ENCODE measurements at places on chromosomes 3 and 15.

DNA sequence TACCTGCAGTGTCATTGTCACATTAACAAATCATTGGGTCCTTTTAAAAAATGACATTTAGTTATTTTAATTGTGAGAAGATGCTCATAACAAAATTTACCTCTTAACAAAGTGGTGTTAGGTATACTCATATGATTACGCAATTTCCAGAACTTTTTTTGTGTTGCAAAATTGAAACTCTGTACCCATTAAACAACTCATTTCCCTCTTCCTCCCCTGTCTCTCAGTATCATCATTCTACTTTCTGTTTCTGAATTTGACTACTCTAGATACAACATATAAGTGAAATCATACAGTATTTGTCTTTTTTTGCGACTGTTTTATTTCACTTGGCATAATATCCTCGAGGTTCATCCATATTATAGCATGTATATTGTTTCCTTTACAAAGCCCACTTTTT, 58.7 kb upstream of the CHST2 start:
- DNase-seq: no peak

GRCh38 chr3:180332608-180333007, 269.4 kb upstream of the TTC14 start:
- DNase-seq: no peak

DNA sequence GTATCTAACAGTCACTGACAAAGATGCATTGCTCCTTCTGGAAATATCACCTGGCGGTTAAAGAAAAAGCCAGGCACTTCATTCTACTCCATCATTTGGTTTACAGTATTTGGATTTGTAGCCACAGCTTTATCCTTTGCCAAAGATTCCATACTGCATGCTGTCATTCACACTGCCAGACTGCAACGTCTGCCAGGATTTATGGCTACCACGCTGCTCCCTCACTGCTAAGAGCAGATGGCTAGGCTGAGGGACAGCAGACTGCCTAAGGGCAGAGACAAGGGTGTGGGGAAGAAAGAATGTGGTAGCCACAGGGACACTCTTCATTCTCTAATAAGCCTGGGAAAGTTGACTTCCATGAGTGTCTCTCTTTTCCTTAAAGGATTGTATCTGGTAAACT, 1047.0 kb downstream of the TUSC7 start:
- no peak for DNase-seq

DNA sequence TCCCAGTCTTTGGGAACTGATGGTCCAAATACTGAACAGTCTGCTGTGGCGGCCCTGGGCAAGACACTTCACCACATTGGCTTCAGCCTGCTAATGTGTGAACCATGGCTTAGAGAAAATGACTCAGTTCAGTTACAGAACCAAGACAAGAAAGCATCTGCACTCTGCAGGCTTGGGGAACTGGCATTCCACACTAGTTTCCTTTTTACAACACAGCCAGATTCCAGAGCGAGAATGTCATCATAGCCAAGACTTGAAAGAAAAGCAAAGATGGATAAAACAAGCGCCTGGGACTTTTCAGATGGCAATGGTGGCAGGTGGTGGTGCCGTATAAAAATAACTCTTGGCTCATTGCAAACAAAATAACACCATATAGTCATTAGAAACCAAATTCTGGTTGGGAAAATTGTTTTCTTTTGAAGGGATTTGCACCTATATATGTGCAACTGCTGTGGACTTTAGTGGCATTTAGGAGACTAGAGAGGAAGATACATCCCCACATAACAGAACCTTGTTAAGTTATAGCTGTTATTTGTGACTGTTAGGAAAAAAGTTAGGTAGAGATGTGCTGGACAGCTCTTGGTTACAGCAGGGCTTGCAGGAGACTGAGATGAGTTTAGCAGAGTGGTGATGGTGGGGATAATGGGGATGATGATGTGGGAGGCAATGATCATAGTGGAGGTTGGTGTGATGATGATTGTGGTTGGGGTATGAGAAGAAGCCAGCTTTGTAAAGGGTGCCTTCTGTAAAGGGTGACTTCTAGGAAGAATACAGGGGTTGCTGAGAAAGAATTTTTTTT, 273.6 kb downstream of the THRB start:
- DNase-seq: no peak

DNA sequence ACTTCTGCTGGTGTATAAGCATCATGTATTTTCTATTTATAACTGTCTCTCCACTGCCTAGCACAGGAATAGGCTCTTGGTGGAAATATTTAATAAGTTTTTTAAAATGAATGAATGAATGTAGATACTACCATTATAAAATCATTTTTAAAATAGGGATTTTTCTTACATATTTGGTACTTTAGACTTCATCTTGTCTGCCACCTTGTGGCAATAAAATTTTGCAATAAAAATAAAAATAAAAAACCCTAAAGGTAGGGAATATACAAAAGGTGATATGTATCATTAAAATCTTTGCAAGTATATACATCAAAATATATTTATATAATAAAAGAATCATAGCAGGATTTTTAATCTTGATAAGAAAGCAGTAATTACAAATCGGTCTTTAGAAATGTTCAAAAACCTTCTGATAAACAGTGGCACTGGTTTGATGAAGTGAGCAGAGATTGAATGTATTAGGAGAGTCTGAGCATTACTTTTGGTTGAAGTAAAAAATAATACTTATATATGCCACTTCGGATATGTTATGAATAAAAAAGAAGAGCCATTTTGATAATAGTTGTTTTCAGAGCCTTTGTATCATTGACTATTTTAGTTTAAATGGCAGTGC, 95.2 kb downstream of the SPATA16 start:
- DNase-seq: no peak

DNA sequence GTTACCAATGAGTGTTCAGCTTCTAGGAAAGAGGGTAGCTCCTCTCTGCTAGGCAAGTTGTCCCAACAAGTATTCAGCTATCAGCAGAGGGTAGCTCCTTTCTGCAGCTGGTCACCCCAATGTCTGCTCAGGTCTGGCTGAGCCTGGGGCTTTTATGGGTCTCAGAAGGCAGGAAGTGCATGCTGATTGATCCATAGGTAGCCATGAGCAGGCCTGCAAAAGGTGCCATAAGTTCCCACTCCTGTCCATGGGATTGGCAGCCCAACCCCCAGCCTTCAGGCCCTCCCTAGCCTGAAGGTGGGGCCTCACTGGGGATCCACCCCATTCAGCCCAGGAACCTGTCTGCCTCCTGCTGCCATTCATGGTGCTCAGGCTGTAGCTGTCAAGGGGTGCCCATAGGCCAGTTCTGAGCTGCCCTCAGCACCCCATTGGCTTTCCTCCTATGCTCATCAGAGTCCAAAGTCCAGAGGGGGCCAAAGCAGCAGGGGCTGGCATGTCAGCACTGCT, 34.6 kb upstream of the DNAJC13 start:
- DNase-seq: no peak

GRCh38 chr15:88541709-88542341, 4.7 kb downstream of the DET1 start:
- DNase-seq: no peak

DNA sequence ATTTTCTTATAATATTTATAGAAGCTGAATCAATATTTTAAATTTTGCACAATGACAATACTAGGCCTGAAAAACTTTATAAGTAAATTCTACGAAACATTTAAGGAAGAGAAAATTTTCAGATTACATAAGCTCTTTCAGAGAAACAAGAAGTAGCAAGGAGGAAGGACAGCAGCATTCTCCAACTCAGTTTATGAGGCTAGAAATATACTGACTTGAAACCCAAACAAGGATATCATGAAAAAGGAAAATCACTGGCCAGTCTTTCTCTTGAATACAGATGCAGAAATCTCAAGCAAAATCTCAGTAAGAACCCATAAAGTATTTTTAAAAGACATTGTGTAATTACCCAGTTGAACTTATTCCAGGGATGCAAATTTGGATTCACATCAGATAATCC, 121.3 kb downstream of the STAC start:
- no peak for DNase-seq

DNA sequence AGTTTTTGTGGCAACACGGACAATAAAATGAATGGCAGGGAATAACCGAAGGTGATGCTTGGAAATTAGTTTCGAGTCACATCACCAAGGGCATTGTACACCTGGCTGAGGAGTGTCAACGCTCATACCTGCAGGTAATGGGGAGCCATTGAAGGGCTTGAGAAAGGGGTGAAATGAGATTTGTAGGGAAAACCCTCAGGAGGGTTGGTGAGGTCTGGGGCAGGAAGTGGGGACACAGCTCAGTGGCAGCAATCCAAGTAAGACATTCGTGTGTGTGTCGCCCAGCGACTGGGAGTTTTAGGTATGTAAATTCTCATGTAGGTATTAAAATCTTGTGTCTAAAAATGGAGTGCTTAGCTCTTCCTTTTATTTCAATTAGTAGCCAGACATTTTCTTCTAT, 14.3 kb downstream of the PARP14 start:
- DNase-seq: no peak

GRCh38 chr15:38482572-38482971, 28.6 kb downstream of the FAM98B start:
- no peak for DNase-seq

DNA sequence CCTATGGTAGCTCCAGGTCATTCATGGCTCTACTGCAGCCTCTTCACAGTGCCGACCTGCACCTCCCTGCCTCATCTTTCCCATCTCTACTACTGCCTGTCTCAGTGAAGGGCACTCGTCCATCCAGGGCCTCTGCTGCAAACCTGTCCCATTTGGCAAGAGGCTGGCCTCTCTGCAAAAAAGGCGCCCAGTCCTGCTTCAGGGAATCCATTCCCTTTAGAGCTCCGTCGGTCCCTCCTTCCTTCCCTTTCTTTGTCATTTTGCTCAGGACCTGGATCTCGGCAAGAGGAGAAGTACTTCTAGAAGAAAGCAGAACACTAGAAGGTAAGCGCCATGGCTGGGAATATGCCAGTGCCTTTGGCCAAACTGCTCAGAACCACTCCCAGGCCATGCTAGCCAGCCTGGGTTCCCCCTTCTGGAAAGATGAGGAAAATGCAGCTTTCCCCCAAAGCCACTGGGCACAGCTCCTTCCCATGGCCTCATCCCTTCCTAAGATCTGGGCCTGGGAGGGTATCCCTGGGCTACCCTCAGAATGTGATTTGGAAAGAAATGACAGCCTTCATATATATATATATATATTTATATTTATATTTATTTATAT, 6.4 kb upstream of the ISL2 start:
- no peak for DNase-seq

DNA sequence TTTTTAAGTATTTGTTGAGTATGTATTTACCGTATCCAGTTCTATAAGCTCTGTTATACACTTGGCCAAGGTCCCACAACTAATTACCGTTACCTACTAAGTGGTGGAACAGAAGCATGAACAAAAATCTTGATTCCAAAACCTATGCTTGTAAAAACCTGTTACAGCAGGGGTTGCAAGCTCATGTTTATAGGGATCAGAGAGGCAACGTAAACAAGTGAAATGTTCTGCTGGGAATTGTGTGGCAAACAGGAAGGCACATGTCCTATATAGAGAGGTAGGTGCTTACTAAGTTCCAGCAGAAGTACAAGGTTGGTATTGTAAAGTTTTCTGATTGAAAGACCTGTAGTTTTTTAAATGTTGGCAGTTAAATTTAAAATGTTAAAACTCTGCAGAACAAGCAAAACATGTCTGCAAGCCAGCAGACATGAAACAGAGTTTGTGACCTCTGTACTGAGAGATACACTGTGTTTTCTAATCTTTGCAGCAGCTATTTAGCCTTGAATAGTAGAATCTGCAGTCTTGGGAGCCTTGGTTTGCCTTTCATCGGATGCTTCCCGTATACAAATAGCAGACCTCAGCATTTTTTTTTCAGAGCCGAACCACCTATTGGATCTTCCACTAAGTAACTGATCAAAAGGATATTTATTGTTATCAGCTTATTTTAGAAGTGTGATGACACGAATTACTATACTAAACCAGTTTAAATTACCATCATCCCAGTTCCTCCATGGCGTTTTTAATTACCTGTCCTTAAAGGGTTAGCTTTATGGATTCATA, 11.4 kb downstream of the IREB2 start:
- no peak for DNase-seq

DNA sequence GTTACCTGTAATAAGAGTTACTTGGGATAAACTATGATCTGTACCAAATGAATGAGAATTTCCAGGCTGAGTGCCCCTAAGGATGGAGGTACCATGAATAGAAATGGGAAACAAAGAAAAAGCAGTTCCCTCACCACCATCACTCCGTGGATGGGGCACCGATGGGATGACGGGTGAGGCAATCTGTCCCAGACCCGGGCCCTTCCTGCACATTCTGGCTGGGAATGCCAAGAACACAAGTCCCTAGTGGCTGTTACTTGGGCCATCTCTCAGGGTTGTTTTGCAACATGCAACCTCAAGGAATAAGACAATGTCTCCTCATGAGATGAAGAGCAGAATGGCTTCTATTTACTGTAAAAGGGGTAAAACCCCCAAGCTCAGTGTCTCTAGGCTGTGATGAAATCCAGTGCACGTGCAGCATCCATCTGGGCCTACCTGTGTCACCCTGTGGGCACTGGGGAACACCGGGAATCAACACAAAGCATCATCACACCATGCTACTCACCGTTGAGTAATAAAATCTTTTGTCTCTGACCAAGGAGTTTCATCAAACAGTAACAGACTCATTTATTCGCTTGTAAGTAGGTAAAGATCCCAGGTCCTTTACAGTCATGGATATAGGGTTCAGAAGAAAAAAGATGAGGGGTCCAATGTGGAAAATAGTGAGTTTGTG, 22.3 kb downstream of the GNB4 start:
- DNase-seq: no peak

Data from stimulated activated CD4-positive, alpha-beta T cell treated with anti-CD3 and anti-CD28 coated beads, Interleukin-15, amount 100 ng/mL, for 1 hour (primary cell).